ENCODE measurements at places on chromosomes 2 and 18.

GRCh38 chr18:69250305-69251151 is 150.2 kb upstream of the DOK6 start:
- DNase-seq: no peak

DNA sequence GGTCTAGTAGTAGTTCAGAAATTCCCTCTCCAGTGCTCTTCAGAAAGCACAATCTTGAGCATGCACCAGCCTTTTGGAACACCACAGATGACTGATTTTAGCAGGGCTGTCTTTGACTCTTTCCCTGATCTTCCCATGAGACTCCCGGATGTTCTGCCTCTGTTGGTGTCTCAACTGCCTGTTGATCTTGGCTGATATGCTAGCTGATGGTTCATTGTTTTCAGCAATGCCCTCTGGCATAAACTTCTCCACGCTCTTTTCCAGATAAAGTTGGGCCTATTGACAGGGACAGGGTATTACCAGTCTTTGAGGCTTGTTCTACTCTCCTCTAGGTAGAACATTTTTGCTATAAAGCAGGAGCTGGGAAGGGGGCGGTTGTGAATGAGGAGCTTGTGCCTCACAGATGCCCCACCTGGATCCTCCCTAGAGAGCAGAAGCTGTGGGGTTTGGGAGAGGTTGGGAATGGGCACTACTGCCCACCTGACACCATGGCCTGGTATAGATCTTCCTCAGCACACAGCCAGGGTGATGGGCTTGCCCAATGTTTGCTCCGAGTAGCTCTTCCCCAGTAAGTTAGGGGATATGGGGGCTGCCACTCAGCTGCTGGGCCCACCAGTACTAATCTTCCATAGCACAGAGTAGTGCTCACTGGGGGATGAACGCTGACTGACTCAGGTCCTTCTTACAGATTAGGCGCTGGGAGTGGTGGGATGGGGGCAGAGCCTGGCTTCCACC is 111.3 kb downstream of the PTGR3 start:
- no peak for DNase-seq

DNA sequence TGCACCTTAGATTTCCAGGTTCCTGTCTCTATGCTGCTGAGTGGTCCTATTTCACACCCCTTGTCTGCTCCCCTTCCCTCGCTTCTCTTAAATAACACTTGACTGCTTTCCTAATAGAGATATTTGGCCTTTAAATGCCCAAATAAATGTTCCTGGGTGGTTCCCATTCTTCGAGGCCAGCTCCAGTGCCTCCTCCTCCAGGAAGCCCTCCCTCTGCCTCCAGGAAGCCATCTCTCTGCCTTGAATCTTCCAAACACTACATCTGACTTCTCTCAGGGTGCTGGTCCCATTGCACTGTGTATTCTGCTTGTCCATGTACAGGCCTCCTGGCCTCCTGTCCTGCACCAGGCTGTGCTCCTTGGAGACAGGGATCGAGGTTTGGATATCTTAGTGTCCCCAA is 14.2 kb downstream of the EHD3 start:
- no peak for DNase-seq

DNA sequence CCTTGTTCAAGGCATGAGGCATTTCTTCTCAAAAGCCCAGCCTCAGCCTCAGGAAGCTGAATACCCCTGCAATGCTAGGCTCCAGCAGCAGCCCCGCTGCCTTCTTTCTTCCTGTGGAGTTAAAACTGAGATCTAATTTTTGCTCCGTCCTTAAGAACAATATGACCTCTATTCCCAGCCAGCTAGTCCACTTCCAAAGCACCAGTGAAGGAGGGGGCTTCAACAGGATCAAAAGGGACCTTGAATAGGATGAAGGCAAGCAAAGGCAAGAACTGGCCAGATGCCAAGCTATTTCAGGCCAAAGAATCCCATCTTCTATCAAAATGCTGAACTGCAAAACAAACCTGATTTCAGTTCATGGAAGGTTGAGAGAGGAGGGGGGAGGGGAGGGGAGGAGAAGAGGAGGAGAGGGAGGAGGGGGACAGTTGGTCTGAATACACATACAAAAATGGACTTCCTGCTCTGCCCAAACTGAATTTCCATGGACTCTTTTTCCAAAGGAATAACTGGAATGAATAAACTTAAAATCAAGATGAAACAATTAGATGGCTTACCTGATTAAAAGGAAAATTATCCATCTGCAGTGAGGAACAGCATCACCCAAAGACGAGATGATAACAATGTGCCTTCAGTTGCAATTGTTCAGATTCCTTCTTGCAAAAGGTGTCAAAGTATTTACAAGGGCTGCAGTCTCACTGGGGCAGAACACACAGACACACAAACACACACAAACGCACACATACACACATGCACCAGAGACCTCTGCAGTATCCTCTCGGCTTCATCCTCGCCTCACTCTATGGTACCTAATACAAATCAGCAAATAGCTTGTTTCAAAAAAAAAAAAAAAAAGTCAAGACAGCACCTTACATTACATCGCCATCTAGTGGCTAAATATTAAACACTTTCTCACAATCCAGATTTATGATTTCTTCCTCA is at the start of gene SCN1A:
SCN1A (minus strand) TSS at position 804 of the 939 bp plus-strand sequence. CDS start 54,399 bp downstream, outside the sequence.
- DNase-seq: no peak

DNA sequence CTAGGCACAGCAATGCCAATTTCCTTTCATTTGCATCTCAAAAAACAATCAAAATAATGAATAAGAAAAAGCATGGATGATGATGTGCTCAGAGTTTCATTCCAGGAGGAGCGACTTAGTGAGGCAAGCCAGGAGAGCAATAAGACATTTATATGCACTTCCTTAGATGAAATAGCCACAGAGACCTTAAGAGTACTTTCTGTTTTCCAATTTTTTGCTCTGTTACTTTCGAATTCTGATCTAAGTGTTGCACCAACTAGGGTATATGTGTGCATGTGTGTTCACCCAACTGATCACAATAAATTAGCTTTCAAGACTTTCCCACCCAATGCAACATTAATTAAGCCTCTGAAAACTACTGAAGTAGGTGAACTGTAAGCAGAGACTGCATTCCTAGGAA is 709 bp downstream of the RAB27B start:
- no peak for DNase-seq

DNA sequence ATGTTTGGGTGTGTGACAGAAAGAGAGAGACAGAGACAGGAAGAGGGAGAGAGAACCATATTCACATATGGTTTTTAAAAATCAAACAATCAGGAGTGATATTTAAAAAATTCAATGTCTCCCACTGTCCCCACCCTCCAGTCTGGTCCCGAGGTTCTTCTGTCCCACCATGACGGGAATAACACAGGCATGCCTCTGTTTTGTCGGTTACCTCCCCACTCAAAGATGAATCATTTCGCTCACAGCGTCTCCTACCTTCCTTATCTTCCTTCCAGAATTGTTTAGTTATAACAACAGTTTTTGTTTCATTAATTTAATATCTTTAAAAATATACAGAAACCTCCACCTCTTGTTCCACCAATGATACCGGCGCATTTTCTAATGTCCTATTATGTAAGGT is 113.0 kb downstream of the KCNF1 start:
- no peak for DNase-seq

DNA sequence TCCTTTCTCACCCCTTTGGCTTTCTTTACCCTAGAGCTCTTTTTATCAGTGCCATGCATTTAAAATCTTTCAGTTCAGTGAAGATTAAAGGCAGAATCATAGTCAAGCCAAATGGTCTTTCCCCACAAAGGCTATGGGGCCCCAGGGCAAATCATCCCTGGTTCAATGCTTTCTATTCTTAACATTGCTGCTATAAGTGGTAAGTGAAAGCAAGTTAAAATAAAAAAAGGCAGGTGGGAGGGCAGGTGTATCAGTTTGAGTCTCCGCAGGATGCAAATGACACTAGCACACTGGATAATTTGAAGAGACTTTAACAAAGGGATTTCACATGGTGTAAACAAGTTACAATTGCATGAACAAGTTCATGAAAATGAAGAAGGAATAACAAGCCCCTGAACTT is 757.4 kb downstream of the SATB2 start:
- no peak for DNase-seq

GRCh38 chr2:205107810-205108209 is 562.5 kb downstream of the PARD3B start:
- DNase-seq: no peak

- no peak for DNase-seq
These were observed 48.0 kb downstream of the RNF144A start for GRCh38 chr2:6965071-6965795.

DNA sequence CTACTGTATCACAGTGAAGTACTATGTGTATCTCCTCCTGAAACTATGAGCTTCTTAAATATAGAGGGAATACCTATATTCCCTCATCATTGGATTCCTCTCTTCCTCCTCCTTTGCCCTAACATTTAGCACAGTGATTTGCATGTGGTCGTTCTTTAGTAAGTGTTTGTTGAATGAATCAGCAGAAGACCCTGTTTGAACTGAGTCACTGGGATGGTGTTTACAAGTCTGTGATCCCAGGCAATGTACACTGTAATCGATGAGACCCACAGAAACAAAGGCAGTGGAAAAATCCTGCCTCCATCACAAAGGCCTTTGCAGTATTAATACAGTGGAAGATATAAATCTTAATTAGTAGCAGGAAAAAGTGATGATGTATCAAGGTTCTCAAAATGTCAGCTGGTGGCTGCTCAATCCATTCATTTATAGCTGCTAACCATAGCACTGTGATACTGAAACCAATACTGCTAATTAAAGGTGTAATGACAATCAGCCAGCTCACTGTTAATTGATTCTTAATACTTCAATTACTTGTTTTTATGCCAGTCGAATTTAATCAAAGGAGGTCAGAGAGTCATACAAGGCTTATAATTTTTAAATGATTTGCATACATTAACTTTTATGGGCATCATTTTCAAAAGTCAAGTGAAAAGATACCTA is 20.8 kb upstream of the MYO3B start:
- DNase-seq: no peak

GRCh38 chr2:83851066-83851465 is 608.0 kb downstream of the SUCLG1 start:
- no peak for DNase-seq

GRCh38 chr2:204203704-204204103 is 267.1 kb downstream of the ICOS start:
- DNase-seq: no peak

GRCh38 chr2:217994776-217995274 is 8.0 kb downstream of the TNS1 start:
- no peak for DNase-seq

- DNase-seq: no peak
These were observed 23.7 kb downstream of the CUL3 start for GRCh38 chr2:224561234-224562005.

DNA sequence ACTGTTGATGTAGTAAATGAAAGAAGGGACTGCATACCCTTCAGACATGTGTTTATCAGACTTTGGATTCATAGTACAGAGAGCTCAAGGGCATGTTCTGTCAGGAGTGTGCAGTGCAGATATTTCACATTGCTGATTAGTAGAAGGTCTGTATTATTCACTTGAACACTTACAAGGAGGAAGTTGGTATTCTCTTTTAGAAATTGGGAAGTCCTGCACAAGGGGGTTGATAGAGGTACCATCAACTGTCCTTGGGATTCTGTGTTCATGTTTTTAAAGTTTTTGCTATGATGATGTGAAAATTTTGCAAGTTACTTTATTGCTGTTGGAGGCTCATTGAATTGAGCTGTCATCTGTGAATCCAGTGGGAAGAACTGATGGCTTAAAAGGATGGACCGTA is 6.7 kb downstream of the PSMD1 start:
- no peak for DNase-seq

GRCh38 chr2:69566669-69567068 is 76.9 kb downstream of the AAK1 start:
- DNase-seq: no peak

DNA sequence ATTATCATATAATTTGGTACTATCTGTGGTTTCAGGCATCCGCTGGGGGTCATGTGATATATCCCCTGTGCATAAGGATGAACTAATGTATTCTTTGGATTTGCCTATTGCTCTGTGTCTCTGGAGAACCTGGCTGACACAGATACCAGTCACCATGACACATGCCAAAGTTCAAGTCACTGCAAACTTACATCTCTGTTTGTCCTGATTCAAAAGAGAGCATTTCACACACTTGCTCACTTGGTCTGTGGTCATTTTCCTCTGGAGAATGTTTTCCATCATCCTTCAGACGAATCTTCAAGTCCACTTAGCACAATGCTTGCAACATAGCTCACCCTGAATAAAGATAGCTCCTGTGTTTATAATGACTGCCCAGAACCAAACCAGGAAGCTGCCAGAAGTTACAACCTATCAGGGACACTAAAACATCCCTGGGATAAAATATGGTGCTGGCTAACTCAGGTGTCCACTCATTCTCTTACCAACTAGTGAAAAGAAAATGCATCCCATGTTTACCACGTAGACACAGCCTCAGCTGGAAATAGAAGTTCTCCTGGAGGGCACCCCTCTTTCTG is 18.1 kb downstream of the SULT1C3 start:
- DNase-seq: no peak

DNA sequence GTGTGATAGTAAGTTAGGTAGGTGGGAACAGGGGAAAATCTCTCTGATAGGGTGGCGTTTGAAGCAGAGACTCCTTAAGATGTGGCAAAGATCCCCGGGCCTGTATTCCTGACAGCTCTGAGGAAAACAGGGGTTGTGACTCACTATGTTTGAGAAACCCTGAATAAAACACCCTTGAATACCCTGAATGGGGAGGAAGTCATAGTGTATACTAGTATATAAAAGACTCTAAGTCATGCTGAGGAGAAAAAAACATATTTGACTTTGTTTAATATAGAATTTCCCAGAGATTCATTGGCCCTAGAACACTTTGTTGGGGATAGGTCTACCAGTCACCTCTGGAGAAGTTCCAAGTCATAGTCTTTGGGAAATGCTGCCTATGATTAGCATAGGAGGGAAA is 590.9 kb downstream of the IRS1 start:
- DNase-seq: no peak

Data from T-helper 17 cell (primary cell).